Osteoblast (primary cell): ENCODE measurements at places on chromosomes 1 and 21. TPM values are rescaled to one million over a fixed set of nuclear protein-coding genes. Genes with fewer than 3 reads are reported as not detected.

RXFP4 gene
- total RNA-seq, result not detected in 2 replicates

CD46 gene
- 92.6 and 98.7 TPM in 2 replicates for total RNA-seq

FCN3 gene
- not detected in 2 replicates for total RNA-seq

PPM1J gene
- total RNA-seq, result 0.59 and 1.1 TPM in 2 replicates

NLRP3 gene
- total RNA-seq, result 0.36 and 0.59 TPM in 2 replicates

INAVA gene
- under 0.01 and 0.36 TPM in 2 replicates for total RNA-seq

IL19 gene
- total RNA-seq, result not detected in 2 replicates

CAMK1G gene
- under 0.01 and 0.72 TPM in 2 replicates for total RNA-seq

CYP4Z1 gene
- not detected in 2 replicates for total RNA-seq
